ENCODE measurements at places on chromosomes 1 and 21.

DNA sequence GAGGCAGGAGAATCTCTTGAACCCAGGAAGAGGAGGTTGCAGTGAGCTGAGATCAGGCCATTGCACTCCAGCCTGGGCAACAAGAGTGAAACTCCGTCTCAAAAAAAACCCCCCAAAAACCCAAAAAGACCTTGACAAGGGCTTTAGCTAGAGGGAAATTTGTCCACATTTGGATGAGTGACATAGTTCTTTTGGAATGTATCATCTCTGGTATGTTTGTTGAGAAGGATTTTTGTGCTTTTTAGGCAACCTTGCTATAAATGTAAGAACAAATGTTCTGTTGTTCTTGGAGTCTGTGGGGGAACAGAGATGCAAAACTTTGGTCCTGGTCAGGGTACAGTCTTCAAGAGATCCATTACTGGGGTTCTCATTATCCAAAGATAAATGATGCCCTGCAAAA lies 28.9 kb downstream of the INAVA start:
- no peak for DNase-seq

DNA sequence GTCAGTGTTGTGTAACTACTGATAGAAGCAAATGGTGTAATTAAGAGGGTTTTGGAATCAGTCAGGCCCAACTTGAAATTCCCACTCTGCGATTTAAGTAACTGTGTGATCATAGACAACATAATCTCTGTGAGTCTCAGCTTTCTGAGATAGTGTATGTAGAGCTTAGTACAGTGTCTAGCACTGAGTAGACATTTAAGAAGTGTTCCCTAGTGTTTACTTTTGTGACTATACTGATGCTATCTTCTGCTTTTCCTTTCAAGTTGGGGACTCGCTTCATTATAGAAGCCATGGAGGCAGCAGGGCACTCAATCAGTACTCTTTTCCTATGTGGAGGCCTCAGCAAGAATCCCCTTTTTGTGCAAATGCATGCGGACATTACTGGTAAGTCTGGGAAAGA lies 147.7 kb upstream of the HOOK1 start:
- DNase-seq, result no peak

DNA sequence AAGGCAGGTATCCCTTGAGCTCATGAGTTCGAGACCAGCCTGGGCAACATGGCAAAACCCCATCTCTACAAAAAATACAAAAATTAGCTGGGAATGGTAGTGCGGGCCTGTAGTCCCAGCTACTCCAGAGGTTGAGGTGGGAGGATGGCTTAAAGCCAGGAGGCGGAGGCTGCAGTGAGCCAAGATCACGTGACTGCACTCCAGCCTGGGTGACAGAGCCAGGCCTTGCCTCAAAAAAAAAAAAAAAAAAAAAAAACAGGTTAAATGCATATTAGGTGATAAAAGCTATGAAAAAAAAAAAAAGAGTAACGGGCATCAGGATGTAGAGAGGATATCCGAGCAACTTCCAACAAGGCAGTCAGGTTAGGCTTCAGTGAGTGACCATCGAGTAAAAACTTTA lies 2.8 kb upstream of the SRRM1 start:
- DNase-seq, result peak; percentile 36

GRCh38 chr21:44801468-44802395 lies at the start of gene UBE2G2:
Gene UBE2G2 (minus strand): TSS chr21:44801820. CDS start chr21:44801748, 72 bp downstream.
- peak; percentile 78 for DNase-seq

GRCh38 chr1:78864175-78864574 lies 142.4 kb downstream of the ADGRL4 start:
- no peak for DNase-seq

- no peak for DNase-seq
Observed at GRCh38 chr1:234837713-234838112, 227.7 kb upstream of the IRF2BP2 start.

- no peak for DNase-seq
Observed at GRCh38 chr1:12851779-12852178, 3.3 kb upstream of the HNRNPCL1 start.

DNA sequence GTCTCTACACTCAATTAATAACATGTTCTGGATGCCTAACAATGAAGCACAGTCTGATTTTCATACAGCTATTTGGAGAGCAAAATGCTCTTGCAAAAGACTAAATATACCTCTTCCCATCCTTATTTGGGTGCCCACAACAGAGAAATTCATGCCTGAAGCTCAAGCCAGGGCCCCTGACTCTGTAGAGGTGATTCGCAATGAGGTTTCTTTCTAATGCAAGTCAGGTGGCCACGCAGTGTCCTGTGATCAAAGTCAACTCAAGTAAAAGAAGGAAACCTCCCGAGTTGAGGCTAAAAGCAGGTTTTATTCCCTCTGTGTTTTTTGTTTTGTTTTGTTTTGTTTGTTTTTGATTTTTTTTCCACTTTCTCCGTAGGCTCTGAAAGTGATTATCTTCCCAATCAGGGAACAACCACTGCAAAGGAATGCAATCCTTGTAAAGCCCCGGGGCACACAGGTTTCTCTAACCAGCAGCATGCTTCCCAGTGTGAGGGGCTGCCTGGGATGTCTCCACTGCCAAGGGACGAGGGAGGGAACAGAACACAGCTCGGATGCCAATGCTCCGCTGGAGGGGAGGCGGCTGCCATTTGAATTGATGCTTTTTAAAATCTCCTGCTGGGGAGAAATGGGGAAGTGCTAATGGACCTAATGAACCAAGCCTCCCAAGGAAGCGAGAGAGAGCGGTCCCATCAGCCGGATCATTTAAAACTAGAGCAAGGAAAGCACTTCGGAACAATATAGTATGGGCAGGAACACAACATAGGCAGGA lies 73.8 kb upstream of the SSX2IP start:
- DNase-seq, result no peak

DNA sequence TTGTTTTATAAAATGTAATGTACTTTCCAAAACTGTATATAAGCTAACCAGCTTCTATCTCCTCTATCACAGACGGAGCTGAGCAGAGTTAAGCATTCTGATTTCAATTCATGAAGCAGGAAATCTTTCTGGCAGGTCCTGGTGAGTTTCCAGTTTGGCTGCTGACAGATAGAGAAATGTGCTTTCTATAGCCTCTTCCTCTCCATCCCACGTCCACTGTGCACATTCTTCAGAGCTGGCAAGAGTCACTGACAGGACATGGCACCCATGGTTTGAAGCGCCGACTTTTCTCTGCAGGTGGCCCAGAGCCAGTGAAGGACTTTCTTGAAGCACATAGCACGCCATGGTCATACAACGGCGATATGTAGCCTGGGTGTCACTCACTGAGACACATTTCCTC lies 52.3 kb upstream of the POU2F1 start:
- DNase-seq, result no peak

GRCh38 chr21:38350684-38351083 lies 93.9 kb downstream of the KCNJ15 start:
- DNase-seq, result no peak

- DNase-seq, result no peak
Observed at GRCh38 chr1:9537863-9538668, 1.2 kb upstream of the SLC25A33 start.

DNA sequence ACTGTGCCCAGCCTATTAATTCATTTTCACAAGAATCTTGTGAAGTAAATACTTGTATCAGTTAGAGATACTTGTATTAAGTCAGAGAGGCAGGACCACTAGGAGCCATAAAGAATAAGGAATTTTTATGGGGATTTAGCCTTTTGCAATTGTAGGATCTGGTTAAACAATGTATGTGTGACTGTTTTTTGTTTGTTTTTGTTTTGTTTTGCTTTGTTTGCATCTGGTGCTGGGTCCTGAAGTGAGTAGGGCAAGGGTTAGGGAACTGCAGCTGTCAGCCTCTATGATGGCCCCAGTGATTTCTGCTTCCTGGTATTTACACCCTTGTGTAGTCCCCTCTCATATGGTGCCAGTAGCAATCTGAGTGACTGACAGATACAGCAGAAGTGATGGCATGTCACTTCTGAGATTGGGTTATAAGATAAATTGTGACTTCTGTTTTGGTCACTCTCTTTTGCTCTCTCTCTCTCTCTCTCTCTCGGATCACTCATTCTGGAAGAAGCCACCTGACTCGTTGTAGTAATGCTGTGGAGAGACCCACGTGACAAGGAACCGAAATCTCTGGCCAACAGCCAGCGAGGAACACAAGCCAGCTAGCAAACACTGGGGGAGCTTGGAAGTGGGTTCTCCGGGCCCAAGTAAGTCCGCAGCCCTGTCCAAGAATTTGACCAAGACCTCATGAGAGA lies 96.2 kb upstream of the MARK1 start:
- DNase-seq, result no peak

GRCh38 chr1:1281533-1282321 lies 1.5 kb downstream of the SCNN1D start:
- DNase-seq, result no peak

DNA sequence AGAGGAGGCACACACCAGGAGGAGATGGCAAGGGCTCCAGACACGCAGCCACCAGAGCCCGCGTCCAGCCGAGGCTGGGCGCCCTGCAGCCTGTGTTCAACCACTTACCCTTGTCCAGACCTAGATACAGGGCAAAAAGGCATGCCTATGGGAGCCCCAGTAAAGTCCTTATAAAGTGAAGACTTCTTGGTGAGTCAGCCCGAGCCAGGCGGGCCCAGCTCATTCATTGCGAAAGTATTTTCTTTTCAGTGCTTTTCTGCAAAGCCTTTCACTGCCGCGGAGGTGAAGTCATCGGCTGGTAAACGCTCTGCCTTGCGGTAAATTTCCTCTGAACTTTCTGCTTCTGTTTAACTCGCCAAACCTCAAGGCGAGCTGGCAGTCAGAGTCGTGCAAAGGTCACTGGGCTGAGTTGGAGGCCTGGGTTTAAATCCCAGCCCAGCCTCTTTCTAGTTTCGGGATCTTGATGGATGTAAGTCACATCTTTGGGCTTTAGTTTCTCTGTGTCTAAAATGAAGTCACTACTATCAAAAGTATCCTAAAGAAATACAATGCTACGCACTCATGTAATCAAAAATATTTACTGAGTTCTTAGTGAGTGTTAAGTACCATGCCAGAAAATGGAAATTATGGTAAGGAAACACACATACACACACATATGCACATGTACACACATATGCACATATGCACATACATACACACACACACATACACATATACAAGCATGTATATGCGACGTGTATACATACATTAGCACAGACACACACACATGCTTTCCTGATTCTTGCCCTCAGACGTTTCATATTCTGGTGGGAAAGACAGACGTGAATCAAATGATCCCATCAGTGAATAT lies 54.7 kb upstream of the IFFO2 start:
- no peak for DNase-seq

GRCh38 chr1:205922806-205923205 lies 20.4 kb downstream of the SLC26A9 start:
- DNase-seq, result no peak

Data from NCI-H2171 (cell line).